ENCODE measurements at places on chromosomes 2 and 18. TPM values are rescaled to one million over a fixed set of nuclear protein-coding genes. Genes with fewer than 3 reads are reported as not detected.

The SIX3 gene
- not detected for total RNA-seq

The SERPINB7 gene
- total RNA-seq: 0.27 TPM

The NYAP2 gene
- not detected for total RNA-seq

The GPR39 gene
- 12.7 TPM for total RNA-seq

The PDE11A gene
- not detected for total RNA-seq

The ALPI gene
- not detected for total RNA-seq

The REEP1 gene
- not detected for total RNA-seq

The ARL4C gene
- total RNA-seq: 33.7 TPM

The UGT1A5 gene
- total RNA-seq: not detected

The DES gene
- total RNA-seq: 4.7 TPM

The GALM gene
- 35.2 TPM for total RNA-seq

The THSD7B gene
- not detected for total RNA-seq

The TXNDC9 gene
- 51.8 TPM for total RNA-seq

The LBX2 gene
- total RNA-seq: 3.0 TPM

The REG1B gene
- total RNA-seq: not detected

The TMEM247 gene
- total RNA-seq: not detected

The GULP1 gene
- 42.7 TPM for total RNA-seq

The PMAIP1 gene
- 18.2 TPM for total RNA-seq

The C2orf78 gene
- not detected for total RNA-seq

The UGT1A9 gene
- not detected for total RNA-seq

The TMEM150A gene
- total RNA-seq: 8.6 TPM

The CNDP1 gene
- total RNA-seq: not detected

The SP5 gene
- total RNA-seq: not detected

The ANKRD36C gene
- 94.5 TPM for total RNA-seq

The SALL3 gene
- total RNA-seq: not detected

The LCT gene
- total RNA-seq: not detected

The CSRNP3 gene
- 3.4 TPM for total RNA-seq

The MC4R gene
- not detected for total RNA-seq

The PLGLB1 gene
- 1.5 TPM for total RNA-seq

The GPBAR1 gene
- total RNA-seq: not detected

The CEP68 gene
- total RNA-seq: 12.0 TPM

The NPHP1 gene
- 11.9 TPM for total RNA-seq

The CD226 gene
- total RNA-seq: 0.99 TPM

The MOCOS gene
- total RNA-seq: 3.5 TPM

The PLEK gene
- total RNA-seq: under 0.01 TPM

The CDC42EP3 gene
- 34.7 TPM for total RNA-seq

The HNMT gene
- total RNA-seq: 32.2 TPM

The VWC2L gene
- not detected for total RNA-seq

The IDH1 gene
- total RNA-seq: 196 TPM

The SPATS2L gene
- 40.7 TPM for total RNA-seq

The NOSTRIN gene
- 0.81 TPM for total RNA-seq

Data from fibroblast of the aortic adventitia (primary cell).